Vagina (tissue), 2 donors: ENCODE measurements at places on chromosomes 4 and X.

- no peak overlapping the region for H3K27ac ChIP-seq
- no peaks in the 10 kb centered on the region for H3K27me3 ChIP-seq
- peaks cover 45% of the 10 kb centered on the region for H3K4me1 ChIP-seq
- DNase-seq = no peak
- H3K36me3 ChIP-seq = no peaks in the 10 kb centered on the region
- H3K4me3 ChIP-seq = no peak overlapping the region
Observed at GRCh38 chr4:15012017-15012788, 9.9 kb downstream of the CPEB2 start.

DNA sequence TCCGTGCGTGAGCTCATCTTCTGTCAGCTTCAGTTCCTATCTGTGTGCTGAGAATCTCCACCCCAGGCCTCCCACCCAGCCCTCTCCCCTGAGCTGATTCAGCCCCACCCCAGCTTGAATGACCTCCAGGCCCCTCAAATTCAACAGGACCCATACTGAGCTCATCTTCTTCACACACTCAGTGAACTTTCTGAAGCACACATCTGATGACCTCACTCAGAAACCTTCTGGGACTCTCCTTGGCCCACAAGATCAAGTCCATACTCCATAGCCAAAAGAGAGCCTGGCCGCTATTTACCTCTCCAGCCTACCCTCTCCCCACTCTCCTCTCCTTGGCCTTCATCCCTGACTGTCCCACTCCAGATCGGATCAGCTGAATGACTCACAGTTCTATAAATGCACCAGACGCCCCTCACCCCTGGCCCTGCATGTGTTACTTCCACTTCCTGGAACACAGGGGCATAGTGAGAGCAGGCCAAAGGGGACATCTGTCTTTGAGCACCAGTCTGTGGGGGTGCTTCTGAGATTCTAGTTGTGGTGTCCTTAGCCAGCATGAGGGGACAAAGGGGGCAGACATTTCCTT lies 62.5 kb downstream of the PJA1 start:
- H3K27ac ChIP-seq = no peak overlapping the region
- no peak for DNase-seq
- H3K4me3 ChIP-seq = no peak overlapping the region

- no peak overlapping the region for H3K27ac ChIP-seq
- no peak overlapping the region for H3K4me3 ChIP-seq
- no peaks in the 10 kb centered on the region for H3K4me1 ChIP-seq
- no peaks in the 10 kb centered on the region for H3K27me3 ChIP-seq
- DNase-seq = no peak
Observed at GRCh38 chr4:186168750-186169149, 22.6 kb upstream of the CYP4V2 start.

GRCh38 chr4:137705171-137705783 lies 173.0 kb upstream of the PCDH18 start:
- H3K36me3 ChIP-seq = no peaks in the 10 kb centered on the region
- no peak overlapping the region for H3K4me3 ChIP-seq
- DNase-seq = no peak
- H3K4me1 ChIP-seq = peaks cover 11% of the 10 kb centered on the region

- H3K27ac ChIP-seq = no peak overlapping the region
- H3K4me3 ChIP-seq = no peak overlapping the region
- DNase-seq = no peak
Observed at GRCh38 chrX:14899607-14900006, 26.4 kb downstream of the MOSPD2 start.

- no peak overlapping the region for H3K4me3 ChIP-seq
- H3K4me1 ChIP-seq = no peaks in the 10 kb centered on the region
- H3K27ac ChIP-seq = no peak overlapping the region
- DNase-seq = no peak
Observed at GRCh38 chrX:132745593-132745992, 212.8 kb downstream of the HS6ST2 start.

DNA sequence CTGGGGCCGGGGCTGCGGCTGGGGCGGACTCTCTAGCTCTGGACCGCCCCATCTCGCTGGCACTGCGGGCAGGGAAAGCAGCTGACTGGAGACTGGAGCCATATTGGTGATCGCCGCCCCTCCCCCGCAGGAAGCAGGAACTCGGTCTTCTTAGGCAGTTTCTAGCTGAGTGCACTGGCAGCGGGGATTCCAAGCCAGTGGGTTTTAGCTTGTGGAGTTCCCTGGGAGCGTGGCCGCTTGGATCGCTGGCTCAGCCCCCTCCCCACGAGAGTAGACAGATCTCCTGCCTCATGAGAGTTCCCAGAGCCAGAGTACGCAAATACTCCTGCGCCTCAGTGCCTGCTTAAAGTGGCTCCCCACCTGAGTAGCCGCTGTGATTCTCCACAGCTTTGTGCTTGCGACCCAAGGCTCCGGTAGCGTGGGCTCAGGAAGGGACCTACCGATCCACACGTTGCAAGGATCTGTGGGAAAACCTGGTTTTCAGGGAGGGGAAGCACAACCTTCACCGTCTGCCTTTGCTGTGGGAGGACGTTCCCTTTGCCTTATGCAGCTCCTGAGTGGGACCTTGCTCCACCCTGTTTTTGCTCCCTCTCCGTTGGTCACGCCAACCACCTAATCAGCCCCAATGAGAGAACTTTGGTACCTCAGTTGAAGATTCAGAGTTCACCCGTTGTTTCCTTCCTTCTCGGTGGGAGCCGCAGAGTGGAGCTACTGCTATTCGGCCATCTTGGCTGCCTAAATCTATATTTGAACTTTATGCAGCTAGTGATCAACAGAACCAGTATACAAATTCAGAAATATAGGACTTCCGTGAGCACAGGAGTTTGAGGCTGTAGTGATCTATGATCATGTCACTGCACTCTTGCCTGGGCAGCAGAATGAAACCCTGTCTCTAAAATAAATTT lies 803.9 kb upstream of the PCDH10 start:
- DNase-seq = no peak
- no peaks in the 10 kb centered on the region for H3K27me3 ChIP-seq
- H3K27ac ChIP-seq = no peak overlapping the region
- H3K36me3 ChIP-seq = no peaks in the 10 kb centered on the region
- H3K4me1 ChIP-seq = no peaks in the 10 kb centered on the region

GRCh38 chr4:139555705-139556070 lies 331 bp downstream of the SETD7 start:
- no peak for DNase-seq
- H3K4me3 ChIP-seq = peak overlapping the region; percentile 66
- peak overlapping the region; percentile 98 for H3K27ac ChIP-seq
- peaks cover 62% of the 10 kb centered on the region for H3K4me1 ChIP-seq
- no peaks in the 10 kb centered on the region for H3K36me3 ChIP-seq

GRCh38 chr4:89829470-89830138 lies 7.4 kb downstream of the SNCA start:
- H3K36me3 ChIP-seq = no peaks in the 10 kb centered on the region
- DNase-seq = no peak
- no peak overlapping the region for H3K27ac ChIP-seq
- H3K27me3 ChIP-seq = no peaks in the 10 kb centered on the region
- no peaks in the 10 kb centered on the region for H3K4me1 ChIP-seq
